ENCODE measurements at places on chromosomes 13 and 19. TPM values are rescaled to one million over a fixed set of nuclear protein-coding genes. Genes with fewer than 3 reads are reported as not detected.
A peak's percentile ranks its signal among the peaks of the same experiment; 100 is the strongest.

Gene ZNF507
- total RNA-seq = 31.5 TPM

GRCh38 chr19:2494447-2495129 lies 18.7 kb downstream of the GADD45B start:
- peak; percentile 72 for DNase-seq

Gene ZNF577
- total RNA-seq = 14.0 TPM

DNA sequence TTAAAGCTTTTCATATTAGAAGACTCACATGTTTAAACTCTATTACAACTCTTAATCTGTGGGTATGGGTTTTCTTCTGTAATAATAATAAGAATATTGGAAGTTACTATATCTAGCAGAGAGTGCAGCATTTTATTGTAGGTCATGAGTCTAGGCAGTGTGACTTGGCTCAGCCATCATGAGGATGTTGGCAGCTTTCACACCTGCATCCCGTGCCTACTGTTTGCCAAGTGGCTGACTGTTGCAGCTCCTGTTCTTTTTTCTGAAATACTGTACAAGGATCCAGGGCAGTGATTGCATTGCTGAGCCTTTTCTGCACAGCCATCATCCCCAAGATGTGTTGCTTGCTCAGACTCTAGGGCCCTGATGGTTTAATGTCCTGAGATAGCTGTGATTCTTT lies 47.4 kb downstream of the MTUS2 start:
- no peak for DNase-seq

Gene SUGP2
- 150 TPM for total RNA-seq

Gene ZNF541
- 0.30 TPM for total RNA-seq

DNA sequence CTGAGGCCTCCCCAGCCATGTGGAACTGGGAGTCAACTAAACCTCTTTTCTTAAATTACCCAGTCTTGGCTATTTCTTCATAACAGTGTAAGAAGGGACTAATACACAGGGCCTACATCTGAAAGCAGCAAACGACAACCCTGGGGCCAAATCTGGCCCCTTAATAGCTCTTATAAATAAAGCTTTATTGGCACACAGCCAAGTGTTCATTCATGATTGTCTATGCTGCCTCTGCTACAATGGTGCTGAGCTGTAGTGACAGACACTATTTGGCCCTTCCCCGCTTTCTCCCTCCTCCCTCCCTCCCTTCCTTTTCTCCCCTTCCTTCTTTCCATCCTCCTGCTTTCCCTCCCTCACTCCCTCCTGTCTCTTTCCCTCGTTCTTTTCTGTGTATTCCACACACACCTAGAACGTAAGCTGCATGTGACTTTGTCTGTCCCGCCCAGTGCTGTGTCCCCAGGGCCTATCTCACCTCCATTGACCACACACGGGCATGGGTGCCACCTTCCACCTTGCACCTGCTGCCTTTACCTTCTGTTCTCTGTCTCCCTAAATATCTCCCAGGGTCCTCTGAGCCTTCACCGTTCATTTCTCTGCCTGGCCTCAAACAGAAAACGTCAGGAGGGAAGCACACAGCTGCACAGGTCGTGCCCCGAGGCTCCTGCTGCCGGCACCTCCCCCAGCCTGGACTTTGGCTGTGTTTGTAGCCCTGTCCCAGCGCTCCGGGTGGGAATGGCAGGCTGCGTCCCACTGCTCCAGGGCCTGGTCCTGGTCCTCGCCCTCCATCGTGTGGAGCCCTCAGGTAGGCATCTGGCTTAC lies at the start of gene PROZ:
Gene PROZ (plus strand): TSS at position 720 of the 819 bp plus-strand sequence. CDS start 13 bp downstream, at position 733.
- no peak for DNase-seq
